ENCODE measurements at places on chromosomes 2 and 18.
A peak's percentile ranks its signal among the peaks of the same experiment; 100 is the strongest.

- DNase-seq, result no peak
Measured at GRCh38 chr2:201484805-201485204, 33.3 kb downstream of the STRADB start.

- DNase-seq, result no peak
Measured at GRCh38 chr2:28654663-28655320, 96.8 kb upstream of the PPP1CB start.

GRCh38 chr18:28177828-28178635 is 1.1 kb upstream of the CDH2 start:
- no peak for DNase-seq

DNA sequence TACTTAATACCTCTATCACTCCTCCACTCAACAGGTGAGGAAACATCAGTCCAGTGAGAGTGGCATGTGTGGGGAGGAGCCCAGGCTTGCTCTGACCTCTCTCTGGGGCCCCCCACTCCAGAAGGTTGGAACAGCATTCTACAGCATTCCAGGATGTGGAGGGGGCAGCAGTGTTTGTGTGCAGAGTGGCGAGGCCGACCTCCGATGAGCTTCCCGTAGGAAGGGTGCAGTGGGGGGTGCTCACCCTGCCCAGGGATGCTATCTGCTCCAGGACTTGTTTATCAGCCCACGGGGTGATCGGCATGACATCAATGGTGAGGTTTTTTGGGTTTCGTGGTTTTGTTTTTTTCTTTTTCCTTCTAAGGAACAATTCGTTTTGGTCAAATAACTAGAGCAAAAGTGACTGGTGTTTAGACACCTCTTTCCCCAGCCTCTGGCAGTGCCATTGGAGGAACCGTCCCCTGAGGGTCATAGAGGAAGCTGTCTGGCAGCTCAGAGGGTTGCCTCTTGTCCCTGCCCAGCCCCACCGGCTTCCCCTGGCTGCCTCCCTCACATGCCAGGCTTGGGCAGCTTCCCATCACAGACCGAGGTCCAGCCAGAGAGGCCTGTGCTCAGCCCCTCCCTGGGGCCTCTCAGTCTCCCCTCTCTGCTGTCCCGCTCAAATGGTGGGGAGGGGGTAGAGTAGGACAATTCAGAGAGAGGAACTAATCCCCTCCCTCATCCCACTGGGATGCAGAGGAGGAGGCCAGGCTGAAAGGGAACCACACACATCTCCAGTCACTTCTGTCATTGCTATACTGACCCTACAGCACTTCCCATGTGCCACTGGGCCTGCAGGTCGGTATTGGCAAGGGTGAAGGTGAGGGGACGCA is 96.5 kb downstream of the ZFP36L2 start:
- peak; percentile 91 for DNase-seq

DNA sequence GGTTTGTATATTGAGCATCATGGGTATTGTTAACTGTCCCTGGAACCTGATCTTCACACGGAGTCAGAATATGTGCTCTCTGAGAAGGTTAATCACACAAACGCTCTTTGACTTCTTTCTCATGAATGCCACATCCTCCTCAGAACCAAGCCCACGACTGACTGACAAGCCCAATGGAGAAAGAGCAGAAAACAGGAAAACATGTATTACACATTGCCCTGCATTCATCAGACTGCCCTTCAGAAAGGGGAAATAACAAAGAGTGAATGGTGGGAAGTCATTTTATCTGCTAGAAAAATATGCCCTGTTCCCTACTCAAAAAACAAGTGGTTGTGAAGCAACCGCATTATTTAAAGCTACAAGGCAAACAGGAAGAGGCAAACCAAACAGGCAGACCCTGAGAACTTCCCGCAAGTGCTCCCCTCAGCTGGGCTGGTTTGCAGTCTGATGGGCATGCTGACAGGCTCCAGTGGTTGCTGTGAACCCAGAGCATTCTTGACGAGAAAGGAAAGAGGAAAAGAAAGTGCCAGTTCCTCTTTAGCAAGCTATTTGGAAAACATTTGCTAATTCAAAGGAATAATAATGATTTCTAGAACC is 172.9 kb upstream of the SETBP1 start:
- peak; percentile 24 for DNase-seq

Measured in NB4 (cell line).